Umbilical cord (tissue), 2 donors: ENCODE measurements at places on chromosomes 16 and 17. TPM values are rescaled to one million over a fixed set of nuclear protein-coding genes. Genes with fewer than 3 reads are reported as not detected.

Gene SEZ6
- total RNA-seq: 1.7 TPM

Gene ITGA2B
- total RNA-seq: 4.3 TPM

Gene CDIPT
- total RNA-seq: 68.1 TPM

Gene KRTAP4-4
- 2.6 TPM for total RNA-seq

Gene TMEM238L
- not detected for total RNA-seq

Gene ALOX12
- total RNA-seq: not detected

Gene JUP
- 58.3 TPM for total RNA-seq

Gene KRTAP1-3
- not detected for total RNA-seq

Gene ABAT
- 3.1 TPM for total RNA-seq

Gene CRYBA1
- not detected for total RNA-seq

Gene RAB26
- 0.48 TPM for total RNA-seq

Gene LITAFD
- total RNA-seq: 0.48 TPM

Gene MT2A
- total RNA-seq: 12.0 TPM

Gene SPNS1
- 13.0 TPM for total RNA-seq

Gene CCL16
- total RNA-seq: not detected

Gene DUXB
- total RNA-seq: not detected

Gene PPM1E
- 1.7 TPM for total RNA-seq

Gene KRTAP3-1
- not detected for total RNA-seq

Gene CACNB1
- 4.8 TPM for total RNA-seq

Gene KAT8
- total RNA-seq: 32.5 TPM

Gene HEATR9
- not detected for total RNA-seq

Gene GPRC5B
- 6.7 TPM for total RNA-seq

Gene MEOX1
- 4.6 TPM for total RNA-seq

Gene DNAH3
- total RNA-seq: 1.4 TPM
